ENCODE measurements at places on chromosomes 6 and 20.
A peak's percentile ranks its signal among the peaks of the same experiment; 100 is the strongest.

DNA sequence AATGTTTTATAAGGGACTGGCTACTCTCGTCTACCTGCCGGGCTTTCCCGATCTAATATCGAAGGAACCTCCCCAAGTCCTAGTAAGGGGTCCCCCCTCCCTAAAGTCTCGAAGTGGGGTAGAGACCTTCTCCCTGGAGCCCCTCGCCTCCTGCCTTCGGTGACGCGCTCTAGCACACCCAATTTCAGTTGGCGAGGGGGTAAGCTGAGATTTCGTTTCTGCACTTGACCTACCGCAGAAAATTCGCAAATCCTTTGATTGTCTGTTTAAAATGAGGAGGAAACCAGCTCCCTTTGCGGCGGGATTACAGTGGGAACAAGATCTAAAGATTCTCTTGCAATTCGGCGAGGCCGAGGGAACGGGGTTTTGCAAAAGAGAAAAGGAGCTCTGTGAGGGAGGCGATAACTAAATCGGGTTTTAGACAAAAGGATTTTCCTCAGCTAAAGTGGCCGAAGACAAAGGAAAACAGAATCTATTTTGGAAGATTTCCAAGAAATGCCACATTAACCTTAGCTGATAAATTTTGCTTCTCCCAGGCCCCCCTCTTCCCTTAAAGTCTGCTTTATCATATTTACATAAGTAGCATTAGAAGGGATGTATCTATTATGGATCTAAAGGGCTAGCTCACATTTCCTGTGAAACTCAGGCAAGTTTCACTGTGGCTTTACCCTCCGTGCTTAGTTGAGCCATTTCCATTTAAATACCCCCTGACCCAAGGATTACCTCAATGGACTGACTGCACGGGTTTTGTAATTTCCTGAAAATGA lies 8.4 kb downstream of the SIM1 start:
- peaks cover 43% of the 10 kb centered on the region for H3K27me3 ChIP-seq
- DNase-seq, result no peak

- DNase-seq, result no peak
- H3K4me1 ChIP-seq, result no peaks in the 10 kb centered on the region
- no peaks in the 10 kb centered on the region for H3K27me3 ChIP-seq
Measured at GRCh38 chr6:76004202-76004601, 68.3 kb downstream of the IMPG1 start.

DNA sequence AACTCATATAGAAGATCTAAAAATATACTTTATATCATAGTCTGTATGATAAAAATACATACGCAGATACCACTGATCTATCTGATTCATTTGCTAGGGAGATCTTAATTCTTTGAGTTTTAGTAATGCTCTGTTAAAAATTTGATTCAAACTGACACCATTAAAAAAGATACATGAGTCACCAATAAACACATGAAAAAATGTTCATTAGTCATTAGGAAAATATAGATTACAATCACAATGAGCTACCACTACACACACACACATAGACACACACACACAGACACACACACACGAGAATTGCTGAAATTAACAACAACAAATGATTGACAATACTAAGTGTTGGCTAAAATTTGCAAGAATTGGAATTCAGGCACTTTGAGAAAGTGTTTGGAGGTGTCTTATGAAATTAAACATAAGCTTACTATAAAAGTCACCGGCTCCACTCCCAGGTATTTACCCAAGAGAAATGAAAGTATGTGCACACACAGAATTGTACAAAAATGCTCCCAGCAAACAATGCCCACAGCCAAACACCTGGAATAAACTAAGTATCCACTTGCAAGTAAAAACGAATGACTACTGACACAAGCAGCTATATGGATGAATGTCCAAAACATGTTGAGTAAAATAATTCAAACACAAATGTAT lies 117.7 kb upstream of the GGTLC1 start:
- H3K27me3 ChIP-seq, result peaks cover 7% of the 10 kb centered on the region
- DNase-seq, result no peak
- H3K27ac ChIP-seq, result no peak overlapping the region
- no peak overlapping the region for H3K4me3 ChIP-seq
- H3K4me1 ChIP-seq, result no peaks in the 10 kb centered on the region
- H3K36me3 ChIP-seq, result no peaks in the 10 kb centered on the region

DNA sequence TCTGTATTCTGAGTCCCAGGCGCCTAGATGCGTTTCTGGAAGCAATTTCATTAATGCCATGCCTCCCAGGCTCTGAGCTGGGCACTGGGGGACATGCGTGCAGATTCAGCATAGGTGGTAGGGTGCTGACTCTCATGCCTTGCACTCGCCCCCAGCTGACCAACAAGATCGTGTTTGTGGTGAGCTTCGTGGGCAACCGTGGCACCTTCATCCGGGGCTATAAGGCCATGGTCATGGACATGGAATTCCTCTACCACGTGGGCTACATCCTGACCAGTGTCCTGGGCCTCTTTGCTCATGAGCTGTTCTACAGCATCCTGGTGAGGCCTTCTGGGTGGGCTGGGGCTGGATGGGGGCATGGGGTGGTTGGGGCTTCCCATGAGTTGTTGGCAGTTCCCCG lies 21.6 kb downstream of the UQCC2 start:
- no peaks in the 10 kb centered on the region for H3K27me3 ChIP-seq
- H3K4me1 ChIP-seq, result peaks cover 30% of the 10 kb centered on the region
- peak; percentile 44 for DNase-seq
- H3K27ac ChIP-seq, result no peak overlapping the region

- H3K4me3 ChIP-seq, result no peak overlapping the region
- H3K4me1 ChIP-seq, result peaks cover 11% of the 10 kb centered on the region
- H3K27me3 ChIP-seq, result no peaks in the 10 kb centered on the region
- H3K36me3 ChIP-seq, result no peaks in the 10 kb centered on the region
- no peak overlapping the region for H3K27ac ChIP-seq
- no peak for DNase-seq
Measured at GRCh38 chr6:143517447-143517773, 5.9 kb upstream of the FUCA2 start.

DNA sequence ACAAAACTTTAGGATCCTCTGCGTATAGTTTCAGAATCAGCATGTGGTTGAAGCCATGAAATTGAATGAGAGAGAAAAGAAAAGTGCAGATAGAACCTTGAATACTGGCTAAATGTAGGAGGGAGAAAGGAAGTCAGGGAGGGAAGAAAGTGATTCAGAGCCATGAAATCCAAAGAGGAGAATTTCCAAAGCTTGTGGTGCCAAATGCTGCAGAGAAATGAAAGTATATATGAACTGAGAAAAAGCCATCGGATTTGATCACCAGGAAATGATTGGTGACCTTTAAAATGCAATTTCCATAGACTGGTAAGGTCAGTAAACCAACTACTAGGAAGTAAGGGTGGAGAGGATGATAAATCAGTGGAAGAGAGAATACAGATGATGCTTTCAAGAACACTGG lies 142.3 kb downstream of the TFAP2A start:
- no peak overlapping the region for H3K27ac ChIP-seq
- H3K4me1 ChIP-seq, result no peaks in the 10 kb centered on the region
- H3K27me3 ChIP-seq, result no peaks in the 10 kb centered on the region
- H3K36me3 ChIP-seq, result no peaks in the 10 kb centered on the region
- no peak for DNase-seq
